ENCODE measurements at places on chromosomes 1 and 21.

DNA sequence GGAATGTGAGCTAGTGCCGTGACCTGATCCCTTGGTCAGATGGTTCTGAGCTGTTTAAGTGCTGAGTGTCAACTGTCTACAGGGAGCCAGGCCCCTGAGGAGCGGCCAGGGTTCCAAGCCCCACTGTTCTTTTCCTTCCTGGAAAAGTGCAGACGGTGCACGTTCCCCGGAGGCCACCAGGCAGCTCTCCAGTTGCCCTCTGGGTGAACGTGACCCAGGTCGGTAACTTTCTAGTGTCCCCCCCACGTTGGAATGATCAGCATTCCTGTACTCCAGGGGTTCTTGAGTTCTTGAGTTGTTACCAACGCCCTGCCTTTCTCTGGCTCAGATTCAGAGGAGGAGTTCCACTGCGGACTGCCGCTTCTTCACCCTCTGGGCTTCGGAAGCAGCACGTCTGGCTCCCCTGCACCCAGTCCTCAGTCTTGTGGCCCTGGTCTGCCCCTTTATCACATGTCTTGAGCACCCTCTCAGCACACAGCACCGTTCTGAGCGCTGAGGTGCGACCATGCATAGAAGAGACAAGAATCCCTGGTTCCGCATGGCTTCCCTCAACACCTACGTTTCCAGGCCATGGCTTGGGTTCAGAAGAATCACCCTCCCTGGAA lies 131.5 kb downstream of the DHRS3 start:
- no peak for DNase-seq

GRCh38 chr1:157437296-157437695 lies 115.0 kb downstream of the FCRL5 start:
- no peak for DNase-seq

DNA sequence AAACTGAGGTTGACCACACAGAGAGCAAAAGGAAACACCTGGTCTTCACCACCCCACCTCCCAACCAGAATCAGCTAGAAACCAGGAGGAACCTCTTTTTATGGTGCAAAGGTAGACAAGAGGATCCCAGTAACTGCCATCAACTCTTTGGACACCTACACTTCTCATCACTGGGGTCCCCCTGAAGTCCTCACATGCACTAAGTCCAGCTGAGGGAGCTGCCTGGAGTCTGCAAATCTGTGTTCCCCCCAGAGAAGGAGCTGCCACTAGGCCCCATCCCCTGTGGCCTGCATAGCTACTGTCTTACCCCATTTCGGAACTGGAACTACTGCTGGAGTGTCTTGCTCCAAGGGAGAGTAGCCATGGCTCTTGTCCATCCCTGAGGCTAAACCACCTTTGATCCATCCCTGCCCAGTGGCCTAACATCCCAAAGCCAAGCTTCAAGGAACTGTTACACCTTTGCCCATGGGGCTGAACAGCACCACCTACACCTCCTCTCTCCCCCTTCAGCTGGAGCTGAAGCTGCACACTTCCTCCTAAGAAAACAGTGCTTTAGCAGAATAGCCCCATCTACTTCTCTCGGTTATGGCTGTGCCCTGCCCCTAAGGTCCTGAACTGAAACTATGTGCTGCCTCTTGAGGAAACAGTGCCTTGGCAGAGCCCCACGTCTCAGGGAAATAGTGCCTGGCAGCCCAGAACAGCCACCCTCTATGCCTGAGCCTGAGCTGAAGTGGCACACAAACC lies 85.4 kb upstream of the CD53 start:
- no peak for DNase-seq

DNA sequence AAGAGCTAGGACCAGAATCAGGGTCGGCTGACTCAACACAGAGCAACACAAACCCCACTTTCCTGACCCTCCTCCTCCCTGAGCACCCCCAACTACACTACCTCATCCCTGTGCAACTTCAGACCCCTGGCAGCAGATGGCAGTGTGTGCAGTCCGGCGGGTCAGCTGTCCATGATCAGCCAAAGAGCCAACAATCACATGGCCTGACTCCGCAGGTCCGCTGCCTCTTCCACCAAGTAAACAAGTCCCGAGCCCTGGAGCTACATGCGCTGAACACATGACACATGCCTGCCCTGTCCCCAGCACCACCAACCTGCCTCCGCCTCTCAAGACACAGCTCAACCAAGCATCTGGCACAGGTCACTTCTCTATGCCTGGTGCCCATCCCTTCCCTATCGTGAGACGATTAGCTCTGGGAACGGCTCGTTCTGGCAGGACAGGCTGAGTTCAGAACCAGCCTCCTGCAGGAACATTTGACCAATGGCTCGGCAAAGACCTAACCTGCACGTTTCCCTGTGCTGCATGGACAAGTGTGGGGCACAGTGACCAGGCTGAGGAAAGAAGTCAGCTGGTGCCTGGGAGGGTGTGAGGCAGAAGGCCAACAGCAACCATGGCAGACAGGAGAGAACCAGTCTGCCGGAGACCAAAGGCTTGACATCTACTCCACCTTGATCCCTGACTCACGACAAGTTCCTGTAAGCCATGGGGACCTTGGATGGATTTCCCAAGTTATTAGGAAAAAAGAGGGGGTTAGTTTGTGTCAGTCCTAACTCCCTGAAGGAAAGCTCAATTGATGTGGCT lies 60.3 kb downstream of the CD46 start:
- DNase-seq = no peak

GRCh38 chr1:170931650-170932049 lies 3.7 kb upstream of the MROH9 start:
- DNase-seq = no peak

GRCh38 chr1:202959276-202959620 lies 1.1 kb upstream of the ADIPOR1 start:
- no peak for DNase-seq

DNA sequence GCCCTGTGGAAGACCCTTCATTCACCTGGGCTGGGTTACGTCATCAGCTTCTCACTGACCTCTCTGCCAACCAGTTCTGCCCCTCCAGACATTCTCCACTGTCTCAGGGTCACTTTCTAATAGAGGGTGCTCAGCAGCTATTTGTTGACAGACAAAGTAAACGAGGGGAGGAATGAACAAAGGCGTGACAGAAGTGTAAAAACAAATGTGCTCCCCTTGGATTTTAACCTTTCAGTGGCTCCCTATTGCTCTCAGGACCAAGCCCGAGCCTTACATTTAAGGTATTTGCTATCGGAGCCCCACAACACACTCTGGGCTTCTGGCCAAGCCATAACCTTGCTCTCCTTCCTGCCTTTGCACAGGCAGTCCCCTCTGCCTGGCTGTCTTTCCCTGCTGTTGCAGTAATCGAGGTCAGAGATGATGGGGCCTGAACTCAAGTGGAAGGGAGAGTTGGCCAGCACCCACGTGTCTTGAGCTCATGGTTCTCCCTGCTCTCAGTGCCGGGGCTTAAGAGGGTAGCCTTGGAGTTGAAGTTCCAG lies 9.3 kb upstream of the MARCKSL1 start:
- no peak for DNase-seq

- DNase-seq = no peak
Measured at GRCh38 chr1:32291145-32291707, 657 bp upstream of the HDAC1 start.

DNA sequence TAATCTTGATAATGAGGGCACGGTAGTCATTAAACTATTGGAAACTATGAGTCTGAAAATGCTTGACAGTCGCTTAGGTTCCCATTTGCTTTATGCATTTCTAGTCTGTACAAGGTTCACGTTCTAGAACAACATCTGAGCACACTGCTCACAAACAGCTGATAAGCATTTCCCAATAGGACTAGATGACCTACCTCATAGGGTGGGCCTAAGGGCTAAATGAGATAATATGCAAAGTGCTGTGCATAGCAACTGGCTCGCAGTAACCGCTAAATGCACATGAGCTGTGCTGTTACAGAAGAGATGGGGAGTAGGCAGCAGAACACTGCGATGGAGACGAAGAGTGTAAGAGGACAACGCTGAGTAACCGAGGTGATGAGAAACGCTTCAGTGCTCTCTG lies 628.0 kb downstream of the SMYD3 start:
- DNase-seq = no peak

GRCh38 chr1:32939655-32940371 lies 24.8 kb downstream of the RNF19B start:
- DNase-seq = peak; percentile 80

- no peak for DNase-seq
Measured at GRCh38 chr1:93614986-93615581, 66.6 kb downstream of the BCAR3 start.

- DNase-seq = no peak
Measured at GRCh38 chr1:165842671-165843129, 15.3 kb downstream of the UCK2 start.

- DNase-seq = no peak
Measured at GRCh38 chr1:36257375-36257767, 33.1 kb downstream of the THRAP3 start.

DNA sequence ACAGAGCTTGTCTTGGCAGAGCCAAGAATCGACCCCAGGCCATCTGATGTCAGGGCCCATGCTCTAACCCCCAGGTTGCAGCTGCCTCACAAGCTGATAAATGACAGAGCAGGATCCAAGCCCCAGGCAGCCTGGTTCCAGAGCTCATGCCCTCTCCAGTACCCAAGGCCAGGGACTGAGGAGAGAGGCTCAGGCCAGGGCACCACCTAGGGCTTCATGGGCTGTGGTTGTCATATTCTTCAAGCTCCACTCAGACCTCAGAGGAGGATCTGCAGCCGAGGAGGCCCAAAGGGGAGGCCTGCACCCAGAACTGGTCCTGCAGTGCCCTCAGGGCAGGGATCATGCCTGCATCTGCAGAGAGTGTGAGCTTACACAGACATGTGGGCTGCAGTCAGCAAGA lies 301.1 kb downstream of the MATN1 start:
- no peak for DNase-seq

DNA sequence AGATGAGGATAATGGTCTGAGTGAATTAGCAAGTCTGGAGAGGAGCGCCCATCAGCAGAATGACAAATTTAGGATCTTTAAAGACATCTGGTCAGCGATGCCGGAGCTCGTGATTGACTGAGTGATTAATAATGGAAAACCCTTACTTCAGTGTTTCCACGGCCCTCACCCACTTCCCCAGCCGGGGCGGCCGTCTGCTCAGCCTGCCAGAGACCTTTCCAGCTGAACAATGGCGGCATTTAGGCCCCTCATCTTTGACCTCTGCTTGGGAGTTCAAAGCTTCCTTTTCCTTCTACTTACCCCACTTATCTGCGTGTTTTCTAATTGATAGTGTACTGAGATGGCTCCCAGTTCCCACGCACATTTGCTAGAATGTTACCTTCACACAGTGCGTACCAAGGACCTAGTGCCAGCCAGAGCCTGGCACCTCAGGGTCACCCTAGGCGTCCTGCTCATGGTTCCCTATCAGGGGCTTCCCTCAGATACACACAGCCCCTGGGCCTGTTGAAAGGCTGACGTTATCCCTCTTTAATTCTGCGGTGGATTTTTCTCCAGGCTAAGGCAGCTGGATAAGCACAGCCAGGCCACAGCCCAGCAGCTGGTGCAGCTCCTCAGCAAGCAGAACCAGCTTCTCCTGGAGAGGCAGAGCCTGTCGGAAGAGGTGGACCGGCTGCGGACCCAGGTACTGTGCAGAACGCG lies 232.8 kb downstream of the SDCCAG8 start:
- no peak for DNase-seq

DNA sequence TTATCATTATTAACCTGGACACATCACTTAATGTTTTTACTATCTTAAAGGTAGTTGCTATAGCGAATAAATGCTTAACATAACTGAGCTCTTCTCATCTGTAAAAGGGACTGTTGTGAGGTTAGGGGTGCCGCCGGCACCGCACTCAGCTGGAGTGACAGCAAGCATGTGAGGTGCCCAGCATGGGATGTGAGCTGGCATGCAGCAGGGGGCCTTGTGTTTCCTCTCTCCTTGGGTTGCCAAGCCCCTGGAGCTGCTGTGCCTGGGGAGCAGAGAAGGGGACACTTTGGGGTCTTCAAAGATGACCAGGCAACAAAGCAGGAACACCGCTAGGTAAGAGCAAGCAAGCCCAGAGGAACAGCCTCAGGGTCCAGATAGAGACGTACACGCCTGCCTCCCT lies 2.1 kb upstream of the ZC3H12A start:
- no peak for DNase-seq

GRCh38 chr1:108208724-108209446 lies 8.7 kb upstream of the SLC25A24 start:
- no peak for DNase-seq

- no peak for DNase-seq
Measured at GRCh38 chr1:161357073-161357472, 10.6 kb downstream of the CFAP126 start.

- DNase-seq = peak; percentile 45
Measured at GRCh38 chr1:240658312-240658960, 46.5 kb upstream of the GREM2 start.

DNA sequence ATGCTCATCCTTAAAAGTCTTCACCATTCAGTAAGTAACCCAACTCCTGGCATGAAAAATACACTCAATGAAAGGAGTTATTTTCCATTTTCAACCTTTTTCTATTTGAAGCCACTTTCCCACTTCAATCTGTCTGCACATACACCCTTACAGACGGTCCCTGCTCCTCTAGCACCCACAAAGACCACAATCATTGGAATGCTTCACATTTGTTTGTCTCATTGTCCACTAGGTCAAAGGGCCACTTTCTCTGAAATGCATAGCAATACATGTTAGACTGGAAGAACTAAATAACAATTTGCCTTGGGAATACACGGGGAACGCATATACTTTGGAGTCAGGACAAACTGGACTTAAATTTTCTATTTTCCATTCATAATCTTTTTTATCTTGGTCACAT lies 487.1 kb upstream of the C1orf87 start:
- no peak for DNase-seq

GRCh38 chr1:35883635-35884101 lies 659 bp downstream of the AGO1 start:
- DNase-seq = no peak

GRCh38 chr1:95407131-95407885 lies 173.3 kb downstream of the RWDD3 start:
- no peak for DNase-seq

GRCh38 chr1:58893257-58893869 lies 109.5 kb upstream of the JUN start:
- DNase-seq = no peak

GRCh38 chr1:228415853-228416216 lies 826 bp downstream of the TRIM17 start:
- DNase-seq = no peak

GRCh38 chr1:22428672-22429071 lies 23.0 kb upstream of the ZBTB40 start:
- no peak for DNase-seq

GRCh38 chr1:76153841-76154205 lies 79.3 kb downstream of the ST6GALNAC3 start:
- DNase-seq = no peak

DNA sequence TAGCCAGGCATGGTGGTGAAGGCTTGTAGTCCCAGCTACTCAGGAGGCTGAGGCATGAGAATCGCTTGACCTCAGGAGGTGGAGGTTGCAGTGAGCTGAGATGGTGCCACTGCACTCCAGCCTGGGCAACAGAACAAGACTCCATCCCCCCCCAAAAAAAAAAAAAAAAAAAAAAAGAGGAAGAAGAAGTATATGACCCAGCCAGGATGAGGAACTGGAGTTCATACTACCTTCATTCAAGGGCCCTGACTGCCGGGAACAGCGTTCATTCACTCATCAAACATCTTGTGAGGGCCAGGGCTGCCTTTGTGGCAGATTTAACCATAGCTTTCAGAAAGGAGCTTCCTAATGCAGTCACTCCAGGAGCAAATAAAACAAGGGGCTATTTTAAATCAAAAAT lies 127.6 kb downstream of the MRPS6 start:
- DNase-seq = no peak
